ENCODE measurements at places on chromosomes 11 and 22.

DNA sequence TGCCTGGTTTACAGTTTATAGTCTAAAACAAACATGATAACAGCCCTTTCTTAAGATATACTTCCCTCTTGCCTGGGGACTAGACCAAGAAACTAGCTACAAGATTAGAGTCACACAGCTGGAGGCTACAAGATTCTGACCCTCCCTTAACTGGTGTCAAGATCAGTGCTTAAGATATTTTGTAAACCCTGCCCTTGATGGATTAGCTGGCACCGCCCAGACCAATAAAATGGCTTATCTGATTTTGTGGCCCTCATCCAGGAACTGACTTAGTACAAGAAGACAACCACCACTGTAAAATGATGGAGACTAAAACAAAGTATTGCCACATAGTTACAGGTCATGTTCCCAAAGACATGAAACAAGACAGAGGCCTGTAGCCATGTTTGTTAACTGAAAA, 53.4 kb downstream of the FAM181B start:
- DNase-seq, result no peak

DNA sequence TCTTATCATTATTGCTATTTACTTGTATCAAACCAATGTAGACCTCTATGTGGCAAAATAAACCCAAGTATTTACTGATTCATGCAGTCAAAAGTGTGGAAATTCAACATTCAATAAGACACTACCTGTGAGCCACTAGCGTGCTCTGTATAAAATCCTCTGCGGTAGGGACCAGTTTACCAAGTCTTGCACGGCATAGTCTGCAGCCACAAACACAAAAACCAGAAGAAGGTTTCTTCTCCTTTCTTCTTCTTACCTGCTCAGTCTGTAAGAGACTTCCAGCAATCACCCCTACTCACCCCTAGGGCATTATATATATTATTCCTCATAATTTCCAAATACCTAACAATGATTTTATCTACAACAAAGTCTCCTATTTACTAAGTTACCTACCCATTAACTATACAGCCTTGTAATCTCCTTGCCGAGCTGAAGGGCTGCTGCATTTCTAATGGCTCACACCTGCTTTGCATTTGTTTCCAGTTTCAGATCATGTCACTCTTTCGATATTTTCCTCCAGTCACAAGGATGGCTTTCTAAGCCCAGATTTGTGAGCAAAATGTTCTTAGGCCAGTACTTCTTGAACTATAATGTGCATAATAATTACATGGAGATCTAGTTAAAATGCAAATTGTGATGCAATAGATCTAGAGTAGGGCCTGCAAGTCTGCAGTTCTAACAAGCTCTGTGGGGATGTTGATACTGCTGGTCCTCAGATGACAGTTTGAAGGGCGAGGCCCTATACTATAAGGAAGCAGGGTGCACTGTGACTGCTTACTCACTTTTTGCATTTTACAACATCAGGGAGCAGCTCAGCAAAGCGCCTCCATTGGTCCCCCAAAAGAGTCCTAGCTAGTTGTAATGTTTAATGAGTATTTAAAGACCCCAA, 191.9 kb upstream of the DDI1 start:
- peak; percentile 9 for DNase-seq

DNA sequence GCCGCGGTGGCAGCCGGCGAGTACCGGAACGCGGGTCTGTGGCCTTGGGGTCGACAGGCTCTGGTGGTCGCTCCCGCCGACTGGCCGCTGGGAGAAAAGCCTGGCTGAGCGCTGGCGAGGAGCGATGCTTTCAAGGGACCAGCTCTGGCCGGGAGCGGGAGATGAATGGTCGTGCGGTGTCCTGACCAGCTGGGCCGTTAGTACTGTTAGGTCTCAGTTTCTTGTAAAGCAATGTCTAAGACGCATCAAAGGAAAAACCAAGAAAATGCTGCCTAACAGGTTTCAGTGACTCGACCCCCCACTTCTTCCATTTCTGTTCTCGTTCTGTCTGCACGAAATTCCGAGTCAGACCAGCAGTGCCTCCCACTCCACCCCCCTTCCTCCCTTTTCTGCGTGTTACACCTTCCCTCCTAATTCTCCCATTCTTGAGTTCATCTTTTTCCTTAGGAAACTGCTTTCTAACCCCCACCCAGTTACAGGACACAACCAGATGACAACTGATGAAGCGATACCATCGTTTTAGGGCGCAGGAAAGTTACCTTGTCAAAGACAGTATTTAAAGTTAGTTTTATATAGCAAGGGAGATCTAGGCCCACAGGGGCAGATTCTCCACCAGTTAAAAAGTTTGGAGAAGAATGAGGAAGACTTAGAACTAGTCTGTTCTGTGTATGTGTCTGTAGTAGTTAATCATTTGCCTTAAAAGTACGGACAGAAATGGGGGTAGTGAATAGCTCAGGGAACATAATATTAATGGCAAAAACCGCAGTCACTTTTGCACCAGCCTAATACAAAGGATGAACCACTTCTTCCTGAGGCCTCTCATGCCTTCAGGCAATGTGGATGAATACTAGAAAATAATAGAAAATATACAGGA, 1.0 kb downstream of the CUL5 start:
- peak; percentile 28 for DNase-seq

GRCh38 chr11:1449490-1450243, 36.9 kb downstream of the MOB2 start:
- DNase-seq, result no peak

DNA sequence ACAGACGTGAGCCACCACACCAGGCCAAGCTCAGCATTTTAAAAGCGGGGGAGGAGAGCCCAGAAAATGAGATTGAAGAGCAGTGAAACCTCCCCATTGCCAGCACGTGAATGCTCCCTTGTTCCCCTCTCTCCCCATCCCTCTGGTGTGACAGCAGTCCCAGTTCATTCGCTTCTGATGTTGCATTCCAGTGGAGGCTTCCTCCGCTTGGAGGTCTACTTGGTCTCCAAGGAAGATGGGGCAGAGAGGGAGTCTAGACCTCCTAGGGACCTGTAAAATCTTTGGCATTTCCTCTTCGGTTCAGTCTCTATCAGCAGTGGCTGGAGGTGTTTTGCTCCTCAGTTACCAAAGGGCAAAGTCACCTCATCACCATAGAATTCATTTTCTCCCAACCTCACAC, 30.2 kb upstream of the EP300 start:
- DNase-seq, result no peak

GRCh38 chr11:47946682-47947559, 33.4 kb upstream of the PTPRJ start:
- DNase-seq, result no peak
